ENCODE measurements at places on chromosomes 11 and 22. TPM values are rescaled to one million over a fixed set of nuclear protein-coding genes. Genes with fewer than 3 reads are reported as not detected.

OR51B5 gene
- total RNA-seq, result 0.13 TPM

TYR gene
- total RNA-seq, result not detected

NXPE1 gene
- not detected for total RNA-seq

KLHL35 gene
- total RNA-seq, result 0.63 TPM

GUCY1A2 gene
- total RNA-seq, result 0.08 TPM

LRP4 gene
- 7.4 TPM for total RNA-seq

MOB2 gene
- 40.5 TPM for total RNA-seq

PGA5 gene
- total RNA-seq, result not detected

LRRN4CL gene
- total RNA-seq, result 0.24 TPM

ROBO4 gene
- not detected for total RNA-seq

NRGN gene
- 9.7 TPM for total RNA-seq

CEP126 gene
- 2.9 TPM for total RNA-seq

MMP12 gene
- total RNA-seq, result not detected

TIGD3 gene
- 0.82 TPM for total RNA-seq

CATSPER1 gene
- total RNA-seq, result 1.7 TPM
